ENCODE measurements at places on chromosomes 5 and 9. TPM values are rescaled to one million over a fixed set of nuclear protein-coding genes. Genes with fewer than 3 reads are reported as not detected.
A peak's percentile ranks its signal among the peaks of the same experiment; 100 is the strongest.

DNA sequence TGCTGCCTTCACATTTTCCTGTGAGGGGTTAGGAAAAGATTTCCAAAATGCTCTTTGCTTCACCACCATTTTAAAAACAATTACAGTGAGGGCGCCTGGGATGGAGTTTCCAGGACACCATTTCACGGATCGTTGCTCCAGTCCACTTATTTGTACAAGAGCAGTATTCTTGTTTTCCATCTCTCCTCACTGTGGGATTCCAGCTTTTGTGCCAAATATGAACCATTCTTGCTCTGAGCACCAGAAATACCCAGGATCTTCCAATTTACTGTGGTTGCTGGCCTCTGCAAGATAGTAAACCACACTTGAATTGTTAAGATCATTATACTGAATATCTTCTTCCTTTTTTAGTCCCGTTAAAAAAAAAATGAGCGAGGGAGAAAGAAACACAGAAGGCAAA, 899.5 kb downstream of the TLE1 start:
- H3K4me3 ChIP-seq = no peak overlapping the region
- no peak for DNase-seq
- H3K27ac ChIP-seq = no peak overlapping the region
- H3K36me3 ChIP-seq = no peaks in the 10 kb centered on the region

GRCh38 chr9:131080589-131080988, 15.7 kb upstream of the AIF1L start:
- no peaks in the 10 kb centered on the region for H3K36me3 ChIP-seq
- no peak overlapping the region for H3K27ac ChIP-seq
- H3K4me1 ChIP-seq = no peaks in the 10 kb centered on the region
- H3K27me3 ChIP-seq = no peaks in the 10 kb centered on the region

Gene FAT2
- total RNA-seq = not detected

DNA sequence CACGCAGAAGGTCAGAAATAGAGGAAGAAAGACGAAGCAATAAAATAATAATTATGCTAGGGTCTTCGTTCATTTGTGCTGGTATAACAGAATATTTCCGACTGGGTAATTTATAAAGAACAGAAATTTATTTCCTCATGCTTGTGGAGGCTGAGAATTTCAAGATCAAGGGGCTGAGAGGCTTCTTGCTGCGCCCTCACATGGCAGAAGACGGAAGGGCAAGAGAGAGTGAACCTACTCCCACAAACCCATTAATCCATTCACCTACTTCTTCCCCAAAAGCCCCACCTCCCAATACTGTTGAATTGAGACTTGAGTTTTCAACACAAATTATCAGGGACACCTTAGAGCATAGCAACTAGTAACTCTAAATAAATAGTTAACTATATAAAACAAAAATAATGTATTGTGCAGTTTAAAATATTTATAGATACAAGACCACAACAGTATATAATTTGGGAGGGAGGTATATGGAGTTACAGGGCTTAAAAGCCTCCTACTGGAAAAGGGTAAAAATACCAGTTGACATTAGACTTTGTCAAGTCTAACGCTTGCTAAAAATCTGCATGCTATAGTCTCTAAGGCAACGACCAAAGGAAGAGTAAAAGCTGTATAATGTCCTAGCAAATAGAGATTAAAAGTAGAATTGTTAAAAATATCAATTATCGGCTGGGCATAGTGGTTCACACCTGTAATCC, 40.3 kb upstream of the NAA35 start:
- no peak overlapping the region for H3K27ac ChIP-seq
- no peaks in the 10 kb centered on the region for H3K4me1 ChIP-seq
- no peak overlapping the region for H3K4me3 ChIP-seq
- H3K36me3 ChIP-seq = no peaks in the 10 kb centered on the region
- peak; percentile 89 for DNase-seq

DNA sequence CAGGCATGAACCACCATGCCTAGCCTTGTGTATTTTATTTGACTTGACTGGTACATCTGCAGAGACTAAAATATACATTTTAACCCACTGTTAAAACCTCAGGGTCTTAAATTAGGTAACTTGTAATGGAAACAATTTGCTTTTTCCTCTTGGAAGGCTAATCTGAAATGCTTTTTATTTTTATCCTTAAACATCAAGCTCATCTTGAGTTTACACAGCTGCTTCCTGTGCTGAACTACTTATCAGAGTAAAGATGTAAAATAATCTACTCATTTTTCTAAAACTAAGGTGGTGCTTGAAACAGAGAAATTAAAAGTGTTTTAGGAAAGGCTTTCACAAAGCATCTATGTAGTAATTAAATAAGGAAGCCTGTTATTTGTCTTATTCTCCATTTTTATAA, 144.1 kb downstream of the ENTREP1 start:
- H3K27ac ChIP-seq = no peak overlapping the region
- H3K4me3 ChIP-seq = no peak overlapping the region
- no peaks in the 10 kb centered on the region for H3K4me1 ChIP-seq
- no peaks in the 10 kb centered on the region for H3K36me3 ChIP-seq

DNA sequence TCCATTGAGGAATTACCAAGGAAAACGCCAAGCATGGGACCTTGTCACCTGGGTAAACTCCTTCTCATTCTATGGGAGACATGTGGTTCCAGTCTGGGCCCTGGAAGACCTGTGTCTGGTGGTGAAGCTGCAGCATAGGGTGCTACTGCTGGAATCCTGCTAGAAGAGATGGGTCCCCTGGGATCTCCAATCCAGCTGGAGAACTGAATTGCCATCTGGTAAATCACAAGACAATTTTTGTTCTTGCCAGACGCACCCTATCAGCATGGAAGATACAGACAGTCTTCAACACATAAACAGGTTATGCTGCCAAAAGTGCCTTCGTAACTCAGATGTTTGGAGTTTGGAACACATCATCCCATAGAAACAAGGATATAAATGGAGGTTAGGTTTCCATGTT, 424.0 kb upstream of the BRINP1 start:
- no peak overlapping the region for H3K27ac ChIP-seq
- H3K27me3 ChIP-seq = no peaks in the 10 kb centered on the region
- no peak overlapping the region for H3K4me3 ChIP-seq
- no peak for DNase-seq

DNA sequence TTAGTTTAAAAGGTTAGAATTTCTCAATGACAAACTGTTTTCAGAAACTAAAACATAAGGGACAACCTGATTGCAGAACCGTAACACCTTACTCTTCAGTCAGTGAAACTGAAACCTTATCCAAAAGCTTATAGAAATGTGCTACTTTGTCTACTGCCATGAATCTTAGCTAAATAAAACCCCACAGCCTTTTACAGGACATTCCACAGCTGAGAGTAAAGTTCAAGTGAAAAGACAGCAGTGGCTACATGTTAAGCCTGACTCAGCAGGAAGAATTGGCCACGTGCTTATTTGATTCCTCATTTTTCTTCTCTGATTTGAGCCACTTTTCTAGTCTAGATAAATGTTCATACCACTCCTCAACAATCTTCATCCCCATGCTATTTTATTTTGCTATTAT, 278.7 kb upstream of the ISL1 start:
- no peaks in the 10 kb centered on the region for H3K36me3 ChIP-seq
- no peak overlapping the region for H3K4me3 ChIP-seq
- no peak for DNase-seq
- H3K4me1 ChIP-seq = peaks cover 2% of the 10 kb centered on the region
- H3K27ac ChIP-seq = no peak overlapping the region

DNA sequence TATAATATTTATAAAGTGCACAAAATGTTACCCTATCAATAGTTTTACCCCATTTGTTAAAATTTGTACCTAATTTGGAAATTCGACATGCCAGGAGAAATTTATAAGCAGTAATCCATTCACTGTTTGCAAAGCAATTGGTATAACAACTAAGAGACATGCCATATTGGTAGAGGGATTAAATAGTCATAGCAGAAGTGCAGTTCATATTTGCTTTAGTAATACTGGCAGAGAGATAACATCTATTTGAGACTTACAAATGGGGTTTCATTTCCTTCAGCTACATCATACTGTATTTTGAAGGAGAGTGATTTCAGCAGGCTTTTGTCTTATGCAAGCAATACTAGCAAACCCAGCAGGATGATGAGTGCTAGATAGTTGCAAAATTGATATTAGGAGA, 610.4 kb upstream of the CDH10 start:
- H3K36me3 ChIP-seq = no peaks in the 10 kb centered on the region
- H3K27me3 ChIP-seq = no peaks in the 10 kb centered on the region
- no peak overlapping the region for H3K4me3 ChIP-seq
- no peak for DNase-seq

- DNase-seq = no peak
- no peaks in the 10 kb centered on the region for H3K4me1 ChIP-seq
- no peaks in the 10 kb centered on the region for H3K36me3 ChIP-seq
- H3K4me3 ChIP-seq = no peak overlapping the region
Measured at GRCh38 chr9:27338527-27338903, 41.6 kb upstream of the EQTN start.

Gene CDH9
- total RNA-seq = not detected

GRCh38 chr9:110078604-110079003, 129.4 kb downstream of the C9orf152 start:
- no peaks in the 10 kb centered on the region for H3K27me3 ChIP-seq
- no peaks in the 10 kb centered on the region for H3K36me3 ChIP-seq
- no peak overlapping the region for H3K27ac ChIP-seq
- H3K4me1 ChIP-seq = no peaks in the 10 kb centered on the region
- no peak overlapping the region for H3K4me3 ChIP-seq

DNA sequence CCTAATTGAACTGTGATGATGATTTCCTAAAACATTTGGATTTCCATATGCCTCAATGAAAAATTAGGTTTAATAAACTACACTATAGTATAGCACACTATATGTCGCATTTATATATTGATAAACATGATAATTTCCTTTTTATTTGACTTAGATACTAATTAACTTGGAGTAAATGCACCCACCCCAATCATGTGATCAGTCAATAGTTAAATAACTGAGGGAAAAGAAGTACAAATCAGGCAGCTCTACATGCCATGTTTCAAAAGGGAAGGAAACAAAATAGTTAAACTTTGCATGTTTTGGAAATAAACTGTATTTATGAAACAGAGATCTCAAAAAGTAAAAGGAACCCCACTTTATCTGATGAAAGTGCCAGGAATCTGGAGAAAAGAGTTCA, 18.0 kb upstream of the GNE start:
- H3K4me1 ChIP-seq = no peaks in the 10 kb centered on the region
- no peaks in the 10 kb centered on the region for H3K36me3 ChIP-seq
- DNase-seq = no peak

GRCh38 chr5:53446908-53447307, 33.5 kb upstream of the FST start:
- no peak overlapping the region for H3K4me3 ChIP-seq
- no peaks in the 10 kb centered on the region for H3K27me3 ChIP-seq
- H3K27ac ChIP-seq = no peak overlapping the region
- peaks cover 4% of the 10 kb centered on the region for H3K4me1 ChIP-seq

DNA sequence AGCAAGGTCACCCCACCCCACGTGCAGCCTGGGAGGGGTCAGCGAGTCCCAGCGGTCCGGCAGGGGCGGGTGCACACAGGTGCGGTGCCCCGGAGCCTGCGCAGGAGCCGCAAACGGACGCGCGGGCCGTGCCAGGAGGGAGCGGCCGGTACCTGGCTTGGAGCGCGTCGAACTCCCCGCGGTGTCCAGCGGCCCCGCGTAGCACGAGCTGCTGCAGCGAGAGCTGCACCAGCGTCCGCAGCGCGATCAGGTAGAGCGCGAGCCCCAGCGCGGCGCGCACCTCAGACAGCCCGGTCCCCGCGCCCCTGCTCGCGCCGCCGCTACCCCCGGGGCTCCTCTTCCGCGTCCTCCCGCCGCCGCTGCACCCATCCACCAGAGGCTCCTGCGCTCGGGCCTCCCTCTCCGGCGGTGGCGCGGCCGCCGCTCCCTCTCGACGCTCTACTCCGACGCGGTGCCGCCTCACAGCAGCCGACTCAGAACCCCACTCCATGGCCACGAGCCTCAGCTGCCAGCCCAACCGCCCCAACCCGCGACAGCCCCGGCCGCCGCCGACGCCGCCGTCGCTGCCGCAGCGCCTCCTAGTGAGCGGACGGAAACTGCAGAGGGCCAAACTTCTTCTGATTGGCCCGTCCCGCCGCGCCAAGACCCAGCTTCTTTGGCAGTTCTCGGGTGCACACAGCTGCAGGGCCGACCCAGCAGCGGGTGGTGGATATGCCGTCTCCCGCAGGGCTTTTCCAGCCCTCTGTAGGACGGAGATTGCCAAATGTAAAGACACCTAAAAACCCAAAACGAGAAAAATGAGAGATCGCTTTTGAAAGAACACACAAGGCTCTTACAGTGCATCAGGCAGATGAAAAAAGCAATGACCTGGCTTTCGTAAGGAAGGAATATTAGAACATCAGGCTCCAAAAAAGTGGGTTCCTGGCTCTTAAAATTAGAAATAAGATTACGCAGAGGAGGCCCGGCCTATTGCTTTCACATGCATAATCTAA, at the start of gene ERMP1:
Gene ERMP1, minus strand, starts transcription at position 580 of the 992 bp plus-strand sequence. Its CDS starts 90 bp downstream, at position 490.
- H3K27ac ChIP-seq = no peak within 1 kb of the TSS
- H3K4me3 ChIP-seq = peak within 1 kb of the TSS; percentile 92
- DNase-seq = peak; percentile 97

DNA sequence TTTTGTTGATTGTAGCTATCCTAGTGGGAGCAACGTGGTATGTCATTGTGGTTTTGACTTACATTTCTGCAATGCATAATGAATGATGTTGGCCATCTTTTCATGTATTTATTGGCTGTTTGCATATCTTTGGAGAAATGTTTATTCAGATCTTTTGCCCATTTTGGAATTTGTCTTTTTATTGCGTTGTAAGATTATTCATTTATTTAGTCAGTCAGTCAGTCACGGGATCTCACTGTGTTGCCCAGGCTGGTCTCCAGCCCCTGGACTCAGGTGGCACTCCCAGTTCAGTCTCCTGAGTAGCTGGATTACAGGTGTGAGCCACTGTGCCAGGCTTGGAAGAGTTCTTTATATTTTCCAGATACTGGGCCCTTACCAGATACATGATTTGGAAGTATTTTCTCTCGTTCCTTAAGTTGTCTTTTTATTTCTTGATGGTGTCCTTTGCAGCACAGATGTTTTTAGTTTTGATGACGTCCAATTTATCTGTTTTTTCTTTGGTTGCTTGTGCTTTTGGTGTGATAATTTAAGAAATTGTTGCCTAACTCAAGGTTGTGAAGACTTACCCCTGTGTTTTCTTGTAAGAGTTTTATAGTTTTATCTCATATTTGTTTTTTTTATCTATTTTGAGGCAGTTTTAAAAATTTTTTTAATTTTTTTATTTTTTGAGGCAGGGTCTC, 67.1 kb downstream of the EHMT1 start:
- H3K36me3 ChIP-seq = no peaks in the 10 kb centered on the region
- peaks cover 11% of the 10 kb centered on the region for H3K4me1 ChIP-seq
- H3K27me3 ChIP-seq = no peaks in the 10 kb centered on the region
- DNase-seq = no peak
- H3K27ac ChIP-seq = no peak overlapping the region

GRCh38 chr9:98006127-98006796, 23.1 kb downstream of the ANP32B start:
- no peaks in the 10 kb centered on the region for H3K4me1 ChIP-seq
- H3K27ac ChIP-seq = no peak overlapping the region
- DNase-seq = no peak
